ENCODE measurements at places on chromosomes 2 and 18.

DNA sequence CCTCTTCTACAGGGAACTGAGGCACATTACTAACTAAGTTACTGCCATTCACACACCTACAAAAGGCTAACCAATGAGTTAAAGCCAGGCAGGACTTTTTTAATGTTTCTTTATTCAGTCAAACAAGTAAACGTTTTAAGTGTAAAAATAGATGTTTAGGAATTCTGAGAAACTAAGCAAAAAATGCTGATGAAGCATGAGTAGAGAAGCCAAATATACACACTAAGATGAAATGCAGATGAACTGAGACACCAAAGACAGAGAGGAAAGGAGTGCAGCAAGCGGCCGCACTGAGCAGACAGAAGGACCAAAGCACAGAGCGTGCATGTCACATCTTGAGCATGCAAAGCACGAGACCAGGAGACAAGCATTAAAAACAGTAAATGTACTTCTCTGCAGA is 17.9 kb downstream of the L3MBTL4 start:
- no peak overlapping the region for H3K4me3 ChIP-seq
- H3K36me3 ChIP-seq: peaks cover 3% of the 10 kb centered on the region
- H3K4me1 ChIP-seq: no peaks in the 10 kb centered on the region
- no peak overlapping the region for H3K27ac ChIP-seq
- H3K27me3 ChIP-seq: no peaks in the 10 kb centered on the region

DNA sequence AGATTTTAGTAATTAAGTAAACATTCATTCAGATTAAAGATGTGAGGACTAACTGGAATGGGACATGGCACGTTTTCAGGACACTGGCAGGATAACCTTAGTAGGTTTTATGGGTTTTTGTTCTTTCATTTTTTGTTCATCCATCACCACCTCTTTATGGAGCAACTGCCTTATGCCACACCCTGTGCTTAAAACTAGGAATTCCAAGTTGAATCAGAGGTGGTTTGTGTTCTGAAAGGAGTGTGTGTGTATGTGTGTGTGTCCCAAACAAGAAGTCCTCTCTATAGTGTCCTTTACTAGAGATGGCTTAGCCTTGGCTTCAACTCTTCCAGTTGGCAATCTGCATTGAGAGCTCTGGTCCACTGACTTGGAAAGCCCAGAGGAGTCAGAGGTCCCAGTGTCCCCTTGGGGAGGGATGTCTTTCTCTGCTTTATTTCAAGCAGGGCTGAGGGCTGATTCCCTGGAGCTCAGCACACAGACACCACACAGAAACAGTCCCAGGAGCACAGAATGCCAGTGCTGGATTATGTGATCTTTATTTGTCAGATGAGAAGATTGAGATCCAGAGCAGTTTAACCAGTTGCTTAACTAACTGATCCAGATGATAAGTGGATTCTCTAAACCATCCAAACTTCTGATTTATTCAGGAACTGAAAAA is 25.2 kb downstream of the RHOB start:
- no peak for DNase-seq
- no peaks in the 10 kb centered on the region for H3K36me3 ChIP-seq
- peaks cover 18% of the 10 kb centered on the region for H3K27me3 ChIP-seq
- H3K4me1 ChIP-seq: peaks cover 11% of the 10 kb centered on the region

GRCh38 chr2:21774691-21775368 is 651.1 kb downstream of the TDRD15 start:
- no peaks in the 10 kb centered on the region for H3K27me3 ChIP-seq
- H3K4me3 ChIP-seq: no peak overlapping the region

DNA sequence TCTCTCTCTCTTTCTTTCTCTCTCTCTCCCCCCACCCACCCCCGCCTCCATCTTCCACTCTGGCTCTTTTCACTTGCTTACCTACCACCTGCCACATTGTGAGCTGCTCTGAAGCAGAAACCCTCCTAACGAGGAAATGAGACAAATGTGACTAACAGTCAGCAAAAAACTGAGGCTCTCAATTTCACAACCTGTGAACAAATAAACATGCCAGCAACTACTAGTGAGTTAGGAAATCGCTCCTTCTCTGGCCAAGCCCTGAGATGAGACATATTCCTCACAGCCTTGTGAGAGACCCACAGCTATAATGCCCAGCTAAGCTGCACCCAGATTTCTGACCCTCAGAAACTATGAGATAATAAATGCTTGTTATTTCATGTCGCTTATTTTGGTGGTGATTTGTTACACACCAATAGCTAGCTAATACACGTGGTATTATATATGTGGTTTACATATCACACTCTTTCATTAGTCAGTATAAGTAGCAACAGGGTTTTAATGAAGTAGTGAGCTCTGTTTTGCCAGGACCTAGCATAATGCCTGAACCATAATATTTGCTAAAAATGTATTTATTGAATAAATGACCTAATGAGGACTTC is 8.4 kb upstream of the ZNF521 start:
- no peak overlapping the region for H3K4me3 ChIP-seq
- peaks cover 37% of the 10 kb centered on the region for H3K27me3 ChIP-seq
- DNase-seq: no peak
- H3K27ac ChIP-seq: no peak overlapping the region

DNA sequence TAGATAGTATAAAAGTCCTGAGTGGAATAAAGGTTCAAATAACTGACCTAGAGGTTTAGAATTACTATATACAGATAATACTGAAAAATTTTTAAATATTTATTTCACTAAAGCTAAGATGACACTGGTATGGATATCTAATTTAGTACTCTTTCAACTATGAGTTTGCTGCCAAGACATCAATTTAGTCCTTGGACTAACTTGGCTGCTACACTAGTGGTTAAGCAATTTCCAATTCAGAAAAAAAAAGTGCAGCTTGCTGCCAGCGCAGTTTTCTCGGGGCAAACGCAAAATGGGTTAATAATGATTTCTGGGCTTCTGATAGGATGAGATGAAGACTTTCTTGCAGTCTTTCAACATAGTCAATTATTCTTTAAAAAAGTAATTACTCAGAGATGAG is 10.8 kb downstream of the BUB1 start:
- DNase-seq: no peak
- H3K36me3 ChIP-seq: peaks cover 5% of the 10 kb centered on the region
- no peak overlapping the region for H3K4me3 ChIP-seq
- H3K27me3 ChIP-seq: no peaks in the 10 kb centered on the region
- no peaks in the 10 kb centered on the region for H3K4me1 ChIP-seq
- no peak overlapping the region for H3K27ac ChIP-seq

DNA sequence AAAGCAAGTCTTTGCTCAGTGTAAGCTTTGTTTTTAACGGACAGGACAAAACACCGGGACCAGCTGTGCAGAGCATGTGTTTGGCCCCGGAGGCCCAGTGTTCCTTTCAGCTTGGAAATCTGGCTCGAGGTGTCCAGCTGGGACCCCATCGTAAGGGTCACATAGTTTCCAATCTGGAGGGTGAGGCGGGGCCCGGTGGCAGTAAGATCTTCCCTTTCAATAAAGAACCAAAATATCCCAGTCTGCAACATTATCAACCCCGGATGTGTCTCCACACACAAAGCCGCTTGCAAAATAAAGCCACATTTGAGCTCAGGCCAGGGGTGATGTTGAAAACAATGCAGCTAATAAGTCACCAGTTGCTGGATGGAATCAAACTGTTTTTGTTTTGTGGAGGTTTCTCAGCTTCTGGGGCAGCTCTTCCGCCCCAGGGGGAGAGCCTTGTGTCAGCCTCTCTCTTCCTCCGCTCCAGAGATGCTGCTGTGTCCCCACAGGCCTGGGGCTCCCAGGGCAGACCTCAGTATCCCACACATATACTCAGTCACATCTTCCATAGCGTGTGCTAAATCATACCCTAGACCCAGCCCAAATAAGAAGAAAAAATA is 138.6 kb upstream of the GLI2 start:
- DNase-seq: no peak
- no peaks in the 10 kb centered on the region for H3K36me3 ChIP-seq
- no peak overlapping the region for H3K4me3 ChIP-seq
- peaks cover 37% of the 10 kb centered on the region for H3K27me3 ChIP-seq
- H3K27ac ChIP-seq: no peak overlapping the region

DNA sequence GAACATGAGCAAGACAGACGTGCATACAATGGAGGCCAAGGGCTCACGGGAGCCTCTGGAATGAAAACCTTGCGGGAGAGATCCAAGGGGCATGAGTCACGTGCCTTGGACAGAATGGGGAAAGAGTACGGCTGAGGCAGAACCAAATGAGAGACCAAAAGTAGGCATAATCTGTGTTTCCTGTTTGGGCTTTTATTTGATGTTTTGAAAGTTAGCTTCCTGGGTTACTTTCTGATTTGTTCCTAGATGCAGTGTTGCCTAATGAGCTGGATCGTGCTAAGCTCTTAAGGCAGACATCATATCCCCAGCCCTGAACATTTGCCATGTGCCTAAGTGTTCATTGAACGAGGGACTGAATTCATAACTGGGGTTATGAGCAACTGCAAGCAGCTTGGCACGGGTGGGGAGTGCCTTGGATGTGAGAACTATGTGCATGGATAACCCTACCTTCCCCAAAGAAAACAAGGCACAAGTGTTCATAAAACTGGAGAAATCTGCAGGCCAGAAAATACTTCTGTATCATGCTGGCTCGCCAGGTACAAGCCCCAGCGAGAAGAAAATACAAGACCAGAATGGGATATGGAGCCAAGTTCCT is 60.3 kb upstream of the RPL31 start:
- H3K36me3 ChIP-seq: no peaks in the 10 kb centered on the region
- peaks cover 2% of the 10 kb centered on the region for H3K4me1 ChIP-seq
- no peak for DNase-seq
- H3K27me3 ChIP-seq: peaks cover 18% of the 10 kb centered on the region
- no peak overlapping the region for H3K4me3 ChIP-seq

- H3K4me1 ChIP-seq: no peaks in the 10 kb centered on the region
- peaks cover under 1% of the 10 kb centered on the region for H3K27me3 ChIP-seq
Observed at GRCh38 chr2:240343548-240343947, 91.9 kb upstream of the GPC1 start.

DNA sequence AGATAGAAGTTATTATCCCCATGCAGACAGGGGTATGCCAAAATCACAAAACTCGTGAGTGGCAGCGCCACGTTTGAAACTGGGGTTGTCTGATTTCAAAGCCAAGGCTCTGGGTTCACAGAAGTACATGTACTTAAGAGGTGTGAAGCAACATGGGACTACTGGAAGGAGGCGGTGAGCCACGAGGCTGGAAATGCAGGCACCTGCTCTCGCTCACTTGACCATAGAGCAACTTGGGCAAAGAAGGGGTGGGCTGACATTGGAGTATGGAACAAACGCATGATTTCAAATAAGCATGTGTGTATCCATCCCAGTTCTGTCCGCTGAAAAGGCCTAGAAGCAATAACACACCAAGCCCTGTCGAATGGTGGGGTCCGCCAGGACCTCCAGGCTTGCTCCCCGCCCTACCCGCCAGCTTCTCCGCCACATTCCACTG is 593 bp upstream of the ACTR2 start:
- peaks cover 14% of the 10 kb centered on the region for H3K4me1 ChIP-seq
- H3K27me3 ChIP-seq: no peaks in the 10 kb centered on the region
- DNase-seq: no peak
- no peaks in the 10 kb centered on the region for H3K36me3 ChIP-seq

- no peaks in the 10 kb centered on the region for H3K36me3 ChIP-seq
- peaks cover 32% of the 10 kb centered on the region for H3K27me3 ChIP-seq
- no peak overlapping the region for H3K4me3 ChIP-seq
- no peak overlapping the region for H3K27ac ChIP-seq
- no peak for DNase-seq
Observed at GRCh38 chr2:35819033-35819432, 536.5 kb upstream of the CRIM1 start.

GRCh38 chr2:186697536-186697935 is 3.7 kb downstream of the FAM171B start:
- no peak overlapping the region for H3K4me3 ChIP-seq
- H3K4me1 ChIP-seq: peaks cover 8% of the 10 kb centered on the region
- peaks cover 21% of the 10 kb centered on the region for H3K27me3 ChIP-seq

GRCh38 chr2:107473150-107473549 is 353.5 kb upstream of the RGPD4 start:
- H3K27me3 ChIP-seq: no peaks in the 10 kb centered on the region
- no peak overlapping the region for H3K4me3 ChIP-seq
- H3K27ac ChIP-seq: no peak overlapping the region
- no peak for DNase-seq

DNA sequence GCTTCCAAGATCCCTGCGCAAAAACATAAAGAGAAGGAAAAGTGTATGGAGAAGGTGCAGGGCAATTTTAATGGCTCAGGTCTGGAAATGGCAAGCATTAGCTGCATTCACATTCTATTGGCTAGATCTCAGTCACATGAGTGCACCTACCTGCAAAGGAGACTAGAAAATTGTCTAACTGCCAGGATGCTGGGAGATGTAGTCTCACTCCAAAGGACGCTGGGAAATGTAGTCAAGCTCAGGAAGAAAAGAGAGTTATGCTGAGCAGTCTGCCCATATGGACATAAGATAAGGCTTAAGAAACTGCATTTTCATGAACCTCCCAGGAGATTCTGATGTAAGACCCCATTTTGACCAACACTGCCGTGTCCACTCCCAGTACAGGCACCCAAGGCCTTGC is 9.5 kb upstream of the KLHL29 start:
- H3K27ac ChIP-seq: no peak overlapping the region
- H3K4me1 ChIP-seq: peaks cover 3% of the 10 kb centered on the region
- peaks cover 33% of the 10 kb centered on the region for H3K27me3 ChIP-seq
- no peak for DNase-seq
- no peak overlapping the region for H3K4me3 ChIP-seq

DNA sequence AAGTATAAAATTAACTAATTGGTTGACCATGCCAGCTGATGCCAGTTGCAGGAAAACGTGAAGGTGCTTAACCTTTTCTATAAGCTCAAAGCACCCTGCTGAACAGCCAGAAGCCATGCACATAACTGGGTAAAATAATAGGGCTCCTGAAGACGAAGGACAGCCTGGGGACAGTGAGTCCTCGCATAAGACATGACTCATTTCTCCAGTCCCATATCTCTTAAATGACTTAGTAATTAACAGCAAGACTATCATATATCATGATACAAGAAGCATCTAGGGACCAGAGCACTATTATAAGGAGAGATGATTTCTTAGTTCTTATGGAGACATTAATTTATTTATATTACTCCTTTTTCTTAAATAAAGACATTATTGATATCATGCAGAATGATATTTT is 100.5 kb upstream of the DOK6 start:
- no peak for DNase-seq
- H3K27ac ChIP-seq: no peak overlapping the region
- H3K36me3 ChIP-seq: no peaks in the 10 kb centered on the region
- H3K27me3 ChIP-seq: no peaks in the 10 kb centered on the region

DNA sequence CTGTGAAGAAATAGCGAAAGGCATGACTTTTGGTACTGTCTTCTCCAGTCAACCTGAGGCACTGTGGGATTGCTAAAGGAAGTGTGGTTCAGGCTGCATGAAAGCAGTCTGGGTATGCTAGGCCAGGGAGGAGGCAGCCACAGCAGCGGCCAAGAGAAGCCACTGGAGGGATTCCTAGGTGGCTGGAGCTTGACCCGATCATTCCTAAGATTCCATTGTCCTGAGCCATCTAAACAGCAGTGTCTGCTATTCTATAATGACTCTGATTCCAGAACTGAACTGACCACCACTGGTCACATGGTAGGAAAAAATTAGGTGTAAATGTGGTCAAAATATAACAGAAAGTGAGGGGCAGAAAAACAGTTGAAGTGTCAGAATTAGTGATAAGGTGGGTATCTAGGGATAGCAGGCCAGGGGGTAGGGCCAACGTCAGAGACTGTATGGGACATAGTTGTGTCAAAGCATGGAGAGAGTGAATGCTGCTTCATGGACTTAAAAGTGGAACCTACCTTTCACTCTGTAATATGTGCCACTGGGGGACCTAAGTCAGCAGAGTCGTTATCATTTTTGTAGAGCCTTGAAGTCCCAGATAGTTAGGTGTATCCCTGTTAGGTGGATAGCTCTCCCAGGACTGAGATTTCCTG is 204.6 kb downstream of the CTNNA2 start:
- no peaks in the 10 kb centered on the region for H3K27me3 ChIP-seq
- H3K4me1 ChIP-seq: peaks cover 9% of the 10 kb centered on the region
- H3K27ac ChIP-seq: peak overlapping the region; percentile 46

GRCh38 chr2:215904101-215904500 is 109.2 kb downstream of the MREG start:
- no peak for DNase-seq
- H3K4me1 ChIP-seq: peaks cover 5% of the 10 kb centered on the region
- no peaks in the 10 kb centered on the region for H3K27me3 ChIP-seq
- no peak overlapping the region for H3K4me3 ChIP-seq
